ENCODE measurements at places on chromosomes 12 and 14.

DNA sequence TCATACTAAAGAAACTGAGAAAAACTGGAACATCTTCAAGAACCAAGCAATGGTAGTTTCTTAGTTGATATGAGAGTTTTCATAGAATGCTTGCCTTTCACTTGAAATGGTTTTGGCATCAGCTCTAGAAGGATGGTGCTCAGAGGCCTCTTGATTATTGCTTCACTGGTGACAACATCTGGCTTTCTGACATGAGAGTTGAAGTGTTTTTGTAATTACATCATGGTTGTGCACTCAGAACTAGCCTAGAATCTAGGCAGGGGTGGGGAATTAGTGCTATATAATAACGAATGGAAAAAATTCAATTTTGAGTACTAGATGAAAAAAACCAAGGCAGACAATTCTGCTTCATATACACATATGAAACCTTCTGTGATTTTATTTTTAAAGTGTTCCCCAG is 172.8 kb upstream of the LMNTD1 start:
- no peak for DNase-seq

- no peak for DNase-seq
These were observed 33.3 kb downstream of the ATP2A2 start for GRCh38 chr12:110314308-110314707.

GRCh38 chr14:85169381-85169780 is 360.6 kb upstream of the FLRT2 start:
- no peak for DNase-seq

DNA sequence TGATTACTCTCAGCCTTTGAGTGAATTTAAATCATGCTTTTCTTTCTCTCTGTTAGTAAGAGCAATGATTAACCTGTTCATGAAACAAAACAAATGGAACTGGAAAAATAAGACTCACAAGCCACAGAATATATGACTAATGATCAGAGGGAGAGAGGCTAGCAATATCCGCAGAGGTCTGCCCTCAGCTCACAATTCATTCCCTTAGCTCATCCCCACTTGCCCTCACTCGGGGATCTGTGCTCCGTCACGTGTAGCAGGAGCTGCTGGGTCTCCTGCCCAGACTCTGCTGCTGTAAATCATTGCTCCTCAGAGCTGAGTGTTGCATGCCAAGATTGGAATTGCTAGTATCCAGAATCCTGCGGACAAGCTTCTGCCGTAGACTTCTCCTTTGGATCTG is 53.1 kb upstream of the GNG2 start:
- DNase-seq, result no peak

DNA sequence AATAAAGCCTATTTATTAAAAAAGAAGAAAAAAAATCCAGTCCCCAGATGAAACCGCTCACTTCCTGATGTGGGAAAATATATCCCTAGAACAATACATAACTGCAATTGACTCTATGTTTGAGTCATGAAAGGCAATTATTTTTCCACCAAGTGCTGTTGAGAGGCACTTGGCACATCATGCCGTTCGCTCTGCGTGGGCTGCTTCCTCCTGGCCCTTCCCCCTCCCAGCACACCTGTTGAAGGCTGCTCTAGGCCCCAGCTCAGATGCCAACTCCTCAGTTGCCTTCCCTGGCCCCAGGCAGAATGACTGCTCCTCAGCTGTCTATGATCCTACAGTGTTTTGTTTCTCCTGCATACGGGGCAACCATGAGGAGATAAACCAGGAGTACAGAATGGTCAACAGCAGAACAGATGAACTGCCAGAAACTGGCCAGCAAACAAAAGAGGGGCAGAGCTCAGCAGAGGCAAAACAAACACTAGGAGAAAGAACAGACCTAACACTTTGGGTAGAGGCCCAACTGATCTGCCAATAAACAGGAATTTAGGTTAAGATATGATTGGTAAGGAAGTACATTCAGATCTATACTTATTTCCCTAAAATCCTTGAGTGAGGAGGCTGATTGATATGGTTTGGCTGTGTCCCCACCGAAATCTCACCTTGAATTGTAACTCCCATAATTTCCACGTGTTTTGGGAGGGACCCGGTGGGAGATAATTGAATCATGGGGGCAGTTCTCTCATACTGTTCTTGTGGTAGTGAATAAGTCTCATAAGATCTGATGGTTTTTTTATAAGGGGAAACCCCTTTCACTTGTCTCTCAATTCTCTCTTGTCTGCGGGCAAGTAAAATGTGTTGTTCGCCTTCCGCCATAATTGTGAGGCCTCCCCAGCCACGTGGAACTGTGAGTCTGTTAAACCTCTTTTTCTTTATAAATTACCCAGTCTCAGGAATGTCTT is 58.6 kb downstream of the SLC38A1 start:
- no peak for DNase-seq

- no peak for DNase-seq
These were observed 24.3 kb downstream of the TSPAN9 start for GRCh38 chr12:3101309-3102024.

GRCh38 chr14:103546652-103547454 is 15.6 kb downstream of the BAG5 start:
- peak; percentile 85 for DNase-seq

DNA sequence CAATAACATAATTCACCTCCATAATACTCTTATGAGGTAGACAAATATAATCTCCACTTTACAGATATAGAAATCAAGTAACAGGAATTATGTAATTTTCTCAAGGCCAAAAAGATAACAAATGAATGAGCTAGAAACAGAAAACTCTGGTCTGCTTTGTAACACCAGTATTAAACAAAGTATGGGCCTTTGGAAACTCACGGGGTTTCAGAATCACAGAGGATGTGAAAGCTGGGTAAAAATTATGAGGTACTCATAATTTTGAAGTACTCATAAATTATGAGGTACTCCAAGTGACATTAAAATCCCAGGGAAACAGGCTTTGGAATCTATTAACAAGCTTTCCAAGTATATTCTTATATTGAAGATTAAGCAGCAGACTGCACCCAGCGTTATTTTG is 140.2 kb downstream of the MED13L start:
- no peak for DNase-seq

GRCh38 chr12:90102957-90103652 is 394.5 kb upstream of the ATP2B1 start:
- DNase-seq, result no peak
